ENCODE measurements at places on chromosomes 1 and 21. TPM values are rescaled to one million over a fixed set of nuclear protein-coding genes. Genes with fewer than 3 reads are reported as not detected.

DNA sequence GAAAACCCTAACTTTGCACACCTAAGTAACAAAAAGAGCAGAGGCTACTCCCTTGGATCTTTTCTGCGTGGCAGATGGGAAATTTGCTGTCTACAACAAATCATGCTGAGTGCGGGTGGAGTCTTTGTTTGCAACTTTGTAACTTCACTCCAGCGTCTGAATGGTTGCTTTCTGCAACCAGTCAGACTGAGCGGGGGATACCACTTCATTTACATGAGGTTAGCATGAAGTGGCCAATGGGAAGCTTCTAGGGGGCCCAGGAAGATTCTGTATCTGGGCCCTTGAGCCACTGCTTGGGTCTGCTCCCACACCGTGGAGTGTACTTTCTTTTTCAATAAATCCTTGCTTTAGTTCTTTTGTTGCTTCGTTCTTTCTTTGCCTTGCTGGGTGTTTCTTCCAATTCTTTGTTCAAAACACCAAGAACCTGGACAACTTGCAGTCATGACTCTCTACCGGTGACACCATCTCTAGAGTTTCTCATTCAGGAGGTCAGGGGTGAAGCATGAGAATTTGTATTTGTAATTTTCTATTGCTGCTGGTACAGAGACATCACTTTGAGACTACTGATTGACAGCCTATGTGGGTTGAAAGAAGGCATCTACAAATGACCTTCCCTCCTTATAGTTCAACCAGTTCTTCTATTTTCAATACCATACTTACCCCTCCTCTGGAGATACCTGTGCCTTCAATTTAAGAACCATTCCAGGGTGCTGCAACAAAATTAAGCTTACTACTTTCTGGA lies 55.8 kb upstream of the RC3H1 start:
- DNase-seq: no peak

Gene LDLRAD1
- polyA plus RNA-seq: not detected

DNA sequence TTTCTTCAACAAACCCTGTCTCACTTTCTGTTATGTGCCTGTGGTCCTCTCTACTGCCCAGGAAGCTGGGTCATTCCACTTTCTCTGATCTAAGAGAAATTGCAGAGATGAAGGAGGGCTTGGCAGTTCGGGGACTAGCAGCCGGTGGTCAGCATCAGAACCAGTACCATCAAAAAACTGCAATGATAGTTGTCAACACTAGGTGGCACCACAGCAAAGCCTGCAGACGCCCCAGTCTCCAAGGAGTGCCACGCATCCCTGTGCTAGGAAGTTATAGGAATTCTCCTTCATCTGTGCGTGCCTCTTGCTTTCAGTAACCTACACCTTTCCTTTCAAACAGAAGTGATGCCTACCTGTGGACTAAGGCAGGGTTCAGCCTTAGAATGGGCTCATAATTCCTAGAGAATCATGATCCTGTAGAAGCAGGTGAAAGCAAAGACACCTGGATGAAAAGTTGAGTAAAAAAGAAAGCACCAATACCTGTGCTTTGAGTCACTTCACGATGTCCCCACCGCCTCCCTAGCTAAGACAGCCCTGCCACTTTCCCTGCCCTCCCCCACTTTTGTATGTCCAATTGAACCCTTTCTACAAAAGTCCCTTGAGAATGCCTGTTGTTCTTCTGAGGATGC lies 129.2 kb downstream of the ADAMTS1 start:
- DNase-seq: no peak

GRCh38 chr1:243791586-243792267 lies 58.3 kb downstream of the AKT3 start:
- DNase-seq: no peak

DNA sequence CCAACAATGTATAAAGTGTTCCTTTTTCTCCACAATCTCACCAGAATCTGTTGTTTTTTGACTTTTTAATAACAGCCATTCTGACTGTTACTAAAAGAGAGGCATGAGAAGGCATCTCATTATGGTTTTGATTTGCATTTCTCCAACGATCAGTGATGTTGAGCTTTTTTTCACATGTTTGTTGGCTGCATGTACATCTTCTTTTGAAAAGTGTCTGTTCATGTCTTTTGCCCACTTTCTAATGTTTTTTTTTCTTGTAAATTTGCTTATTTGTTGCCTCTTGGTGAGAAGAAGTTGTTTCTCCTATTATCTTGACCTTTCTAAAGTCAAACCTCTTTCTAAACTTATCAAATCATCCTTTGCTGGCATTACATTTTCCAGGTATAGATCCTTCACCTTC lies 80.8 kb downstream of the ACBD6 start:
- no peak for DNase-seq

DNA sequence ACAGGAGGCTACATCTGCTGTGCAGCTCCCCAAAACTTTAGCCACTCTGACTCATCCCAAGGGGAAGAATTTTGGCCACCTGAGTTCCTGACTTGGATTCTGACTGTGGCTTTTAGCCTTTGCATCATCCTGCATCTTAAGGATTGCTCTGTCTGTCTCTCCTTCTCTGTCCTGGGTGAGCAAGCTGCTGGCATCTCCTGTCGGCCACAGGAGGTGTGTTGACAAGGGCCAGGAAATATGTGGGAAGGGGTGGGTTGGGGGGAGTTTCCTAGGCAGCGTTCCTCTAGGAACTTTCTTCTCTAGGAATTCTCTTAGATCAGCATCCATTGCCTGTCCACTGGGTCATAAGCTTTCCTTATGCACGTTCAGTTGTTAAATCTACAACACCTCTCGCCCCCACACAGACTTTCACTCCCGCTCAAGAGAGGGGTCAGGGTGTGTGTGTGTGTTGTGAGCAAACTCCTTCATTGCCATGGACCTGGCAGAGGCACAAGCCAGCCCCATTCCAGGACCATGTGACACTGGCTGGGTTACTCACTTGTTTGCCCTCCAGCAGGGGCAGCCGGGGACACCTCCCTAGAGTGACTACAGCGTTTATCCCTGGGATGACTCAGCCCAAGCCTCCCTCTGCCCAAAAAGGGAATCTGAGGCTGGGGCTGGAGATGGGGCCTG lies 145.0 kb upstream of the DUSP10 start:
- DNase-seq: no peak

DNA sequence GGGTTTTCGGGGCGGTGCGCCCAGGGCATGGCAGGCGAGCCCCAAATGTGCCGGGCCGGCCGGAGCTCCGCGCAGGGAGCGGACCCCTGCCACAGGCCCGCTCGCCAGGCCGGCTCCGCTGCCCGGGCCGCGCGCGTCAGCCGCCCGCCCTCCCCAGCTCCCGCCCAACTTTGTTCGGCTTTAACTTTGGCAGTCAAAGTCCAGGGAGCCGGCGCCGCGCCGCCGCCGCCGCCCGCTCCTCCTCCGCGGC lies 488 bp downstream of the SLC35D1 start:
- DNase-seq: no peak

DNA sequence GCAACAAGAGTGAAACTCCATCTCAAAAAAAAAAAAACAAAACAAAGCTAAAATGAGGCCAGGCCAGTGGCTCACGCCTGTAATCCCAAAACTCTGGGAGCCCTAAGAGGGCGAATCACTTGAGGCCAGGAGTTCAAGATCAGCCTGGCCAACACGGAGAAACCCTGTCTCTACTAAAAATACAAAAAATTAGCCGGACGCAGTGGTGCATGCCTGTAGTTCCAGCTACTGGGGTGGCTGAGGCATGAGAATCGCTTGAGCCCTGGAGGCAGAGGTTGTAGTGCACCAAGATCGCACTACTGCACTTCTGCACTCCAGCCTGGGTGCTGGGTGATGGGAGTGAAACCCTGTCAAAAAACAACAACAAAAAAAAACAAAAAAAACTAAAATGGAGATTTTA lies 191.2 kb upstream of the SGIP1 start:
- DNase-seq: no peak

DNA sequence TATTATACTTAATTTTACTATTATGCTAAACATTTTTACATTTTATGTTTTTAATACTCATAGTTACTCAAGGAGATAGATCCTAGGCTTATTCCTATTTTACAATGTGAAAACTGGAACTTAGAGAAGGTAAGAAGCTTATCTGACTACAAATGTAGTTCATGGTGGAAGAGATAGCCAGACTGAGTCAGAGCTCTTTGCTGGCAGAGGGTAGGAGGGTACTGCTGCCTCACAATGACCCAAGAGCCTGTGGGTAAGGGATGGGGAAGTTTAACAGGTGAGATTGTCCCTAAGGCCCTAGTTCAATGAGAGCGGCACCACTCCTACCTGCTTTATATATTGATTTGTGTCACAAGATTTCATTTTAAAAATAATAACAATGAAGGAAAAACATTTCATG lies 34.1 kb upstream of the NEK7 start:
- no peak for DNase-seq

- DNase-seq: no peak
Measured at GRCh38 chr1:110006516-110006915, 22.0 kb downstream of the AHCYL1 start.

- DNase-seq: no peak
Measured at GRCh38 chr1:2454227-2454626, 21.9 kb upstream of the PLCH2 start.

DNA sequence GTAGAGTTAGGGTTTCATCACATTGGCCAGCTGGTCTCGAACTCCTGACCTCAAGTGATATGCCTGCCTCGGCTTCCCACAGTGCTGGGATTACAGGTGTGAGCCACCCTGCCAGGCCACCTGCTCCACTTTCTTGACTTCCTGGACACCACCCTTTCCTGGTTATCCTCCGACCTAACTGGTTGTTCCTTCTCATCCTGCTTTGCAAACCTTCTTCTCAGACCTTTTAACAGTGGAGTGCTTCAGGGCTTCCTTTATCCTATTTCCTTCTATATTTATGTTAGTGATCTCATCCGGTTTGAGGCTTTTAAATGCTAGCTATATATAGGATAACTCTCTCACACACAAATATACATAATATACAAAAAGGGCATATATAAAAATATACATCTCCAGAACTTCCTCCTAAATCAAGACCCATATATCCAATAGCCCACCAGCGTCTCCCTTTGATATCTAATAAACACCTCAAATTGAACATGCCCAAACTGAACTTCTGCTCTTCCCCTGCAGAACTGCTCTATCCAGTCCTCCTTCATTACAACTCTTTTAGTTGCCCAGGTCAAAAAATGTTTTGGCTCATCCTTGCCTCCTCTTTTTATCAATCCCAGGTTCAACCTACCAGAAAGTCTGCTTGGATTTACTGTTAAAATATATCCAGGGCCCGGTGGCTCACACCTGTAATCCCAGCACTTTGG lies 19.5 kb upstream of the UQCRHL start:
- no peak for DNase-seq

- DNase-seq: no peak
Measured at GRCh38 chr1:43267291-43267805, 2.4 kb upstream of the TMEM125 start.

Gene MPL
- polyA plus RNA-seq: 0.84 TPM

- no peak for DNase-seq
Measured at GRCh38 chr21:38314558-38314957, 57.8 kb downstream of the KCNJ15 start.

- DNase-seq: no peak
Measured at GRCh38 chr1:204975021-204975420, 68.0 kb upstream of the CNTN2 start.

Gene MASP2
- polyA plus RNA-seq: 3.3 TPM

DNA sequence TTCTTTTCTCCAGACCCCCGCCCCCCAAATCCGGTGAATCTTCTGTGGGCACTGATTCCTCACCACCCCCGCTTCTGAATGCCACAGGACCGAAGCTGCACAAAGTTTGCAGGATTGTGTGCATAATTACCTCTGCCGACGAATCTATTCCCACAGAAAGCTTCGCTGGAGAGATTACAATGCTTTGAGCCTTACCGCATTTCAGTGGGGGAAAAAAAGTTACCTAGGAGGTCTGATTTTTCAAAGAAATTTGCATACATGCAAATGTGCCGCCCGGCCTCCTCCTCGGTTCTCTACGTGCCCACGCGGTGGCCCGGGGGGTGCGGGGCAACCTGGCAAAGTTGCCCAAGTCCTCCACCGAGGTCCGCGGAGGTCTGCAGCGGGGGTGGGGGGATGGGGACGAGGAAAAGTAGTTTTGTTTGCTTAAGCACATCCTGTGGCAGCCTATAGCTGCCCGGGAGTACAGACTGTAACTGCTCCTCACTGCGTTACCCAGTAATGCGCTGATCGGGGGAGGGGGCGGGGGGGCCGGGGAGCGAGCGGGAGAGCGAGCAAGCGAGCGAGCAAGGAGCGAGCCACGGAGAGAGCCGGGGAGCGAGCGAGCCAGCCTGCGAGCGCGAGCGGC lies 563 bp upstream of the NFIA start:
- no peak for DNase-seq

DNA sequence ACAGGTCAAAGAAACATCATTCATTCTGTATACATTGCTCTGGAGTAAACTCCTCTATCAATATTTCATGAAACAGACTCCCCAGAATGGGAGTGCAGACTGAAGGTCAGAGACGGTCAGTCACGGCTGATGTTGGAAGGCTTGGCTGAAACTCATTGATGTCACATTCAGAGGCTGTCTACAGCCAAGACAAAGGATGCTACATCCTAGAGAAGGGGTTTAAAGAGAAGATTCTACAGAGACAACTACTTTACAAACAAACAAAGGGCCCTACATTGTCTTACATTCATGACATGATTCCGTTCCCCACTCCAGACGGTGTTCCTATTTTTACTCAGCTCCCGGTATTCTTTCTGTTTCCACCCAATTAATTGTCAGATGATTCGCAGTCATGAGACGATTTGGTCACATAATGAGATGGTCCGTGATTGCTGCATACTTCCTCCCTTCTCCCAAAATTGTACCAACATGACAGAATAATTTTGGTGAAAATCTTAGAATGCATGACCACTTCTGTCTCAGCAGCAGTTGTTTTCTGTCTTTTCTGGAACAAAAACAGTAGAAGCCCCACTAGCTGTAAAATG lies 73.8 kb upstream of the VAV3 start:
- DNase-seq: no peak

DNA sequence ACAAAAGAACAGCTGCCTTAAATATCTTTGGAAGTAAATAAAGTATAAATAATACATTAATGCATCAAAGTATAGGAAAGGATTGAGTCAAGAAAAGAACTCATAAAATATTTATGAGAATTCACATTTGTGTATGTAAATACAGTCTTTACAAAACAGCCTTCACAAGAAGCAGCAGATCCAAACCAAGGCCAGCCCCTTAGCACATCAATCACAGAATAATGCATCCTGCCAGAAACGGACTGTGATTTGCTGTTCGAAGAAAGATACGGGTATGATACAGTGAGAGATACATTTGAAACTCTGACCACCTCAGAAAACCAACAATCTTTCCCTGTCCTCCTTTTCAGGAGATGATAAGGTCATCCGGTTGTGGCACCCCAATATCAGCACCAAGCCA lies 70.9 kb downstream of the WDR64 start:
- no peak for DNase-seq

DNA sequence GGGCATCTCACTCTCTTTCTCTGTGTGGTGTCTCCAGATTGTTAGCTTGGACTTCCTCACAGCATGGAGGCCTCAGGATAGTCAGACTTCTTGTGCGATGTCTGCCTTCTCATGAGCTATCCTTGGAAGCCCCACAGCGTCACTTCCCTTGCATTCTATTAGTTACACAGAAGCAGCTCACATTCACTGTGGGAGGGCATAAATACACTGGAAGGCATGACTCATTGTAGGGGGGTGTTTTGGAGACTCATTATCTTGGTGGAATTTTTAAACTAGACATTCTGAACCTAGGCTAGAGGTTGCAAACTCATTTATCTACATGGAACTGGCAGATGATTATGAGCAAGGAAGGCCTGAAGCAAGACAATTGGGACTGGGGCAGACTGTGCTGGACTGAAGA lies 21.4 kb upstream of the FASLG start:
- no peak for DNase-seq

All from left renal cortex interstitium (tissue), 4 donors.